ENCODE measurements at places on chromosomes 7 and 10.

GRCh38 chr10:120744040-120744439 is 107.1 kb upstream of the WDR11 start:
- DNase-seq: no peak

DNA sequence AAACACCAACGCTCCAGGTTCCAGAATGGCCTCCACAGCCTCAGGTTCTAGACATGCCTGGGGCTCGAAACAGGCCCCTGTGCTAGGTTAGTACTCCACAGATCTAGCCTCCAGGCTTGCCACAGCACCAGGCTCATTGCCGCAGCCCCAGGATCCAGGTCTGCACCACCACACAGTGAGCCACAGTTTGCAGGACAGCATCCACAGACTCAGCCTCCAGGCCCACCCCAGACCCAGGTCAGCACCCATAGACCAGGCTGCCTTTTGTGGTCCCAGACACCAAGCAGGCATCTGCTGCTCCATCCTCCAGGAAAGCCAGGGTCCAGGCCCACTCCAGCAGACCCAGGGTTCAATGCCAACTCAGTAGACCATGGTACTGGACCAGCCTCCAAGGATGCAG is 132.3 kb upstream of the VSTM2A start:
- no peak for DNase-seq

DNA sequence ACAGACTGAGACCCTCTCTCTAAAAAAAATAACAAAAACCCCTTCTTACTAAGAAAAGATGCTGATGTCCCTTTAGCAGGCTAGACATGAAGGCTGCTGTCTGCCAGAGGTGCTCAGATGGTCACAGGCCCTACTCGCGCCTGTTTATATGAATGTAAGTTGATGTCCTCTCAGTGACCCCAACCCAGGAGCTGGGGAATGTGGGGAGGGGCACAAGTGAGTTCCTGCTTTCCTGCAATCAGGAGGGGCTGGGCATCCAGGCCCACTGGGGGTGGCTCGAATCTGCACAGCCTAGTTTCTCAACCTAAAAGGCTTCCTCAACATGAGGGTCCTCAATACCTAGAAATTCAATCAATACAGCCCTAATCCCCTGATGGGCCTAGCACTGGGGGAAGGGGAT is 12.1 kb upstream of the SLC29A3 start:
- no peak for DNase-seq

- no peak for DNase-seq
Measured at GRCh38 chr10:77630507-77630848, 7.1 kb downstream of the KCNMA1 start.

DNA sequence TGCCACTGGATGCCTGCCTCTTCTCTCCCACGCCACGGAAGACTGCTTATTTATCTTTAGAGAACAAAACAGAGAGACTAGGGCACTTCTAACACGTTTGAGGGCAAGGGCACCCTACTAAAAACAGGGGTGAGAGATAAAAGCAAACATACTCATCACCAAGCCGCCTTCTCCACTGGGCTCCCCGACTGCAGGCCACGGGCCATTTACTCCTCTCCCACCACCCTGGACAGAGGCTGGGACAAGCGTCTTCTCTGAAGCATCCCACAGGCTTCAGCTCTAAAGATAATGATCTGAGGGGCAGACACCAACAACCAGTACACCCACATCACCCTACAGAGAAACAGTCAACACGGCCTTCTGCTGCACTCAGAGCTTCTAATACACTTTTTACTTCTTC is 78.7 kb downstream of the CYTH3 start:
- DNase-seq: no peak

DNA sequence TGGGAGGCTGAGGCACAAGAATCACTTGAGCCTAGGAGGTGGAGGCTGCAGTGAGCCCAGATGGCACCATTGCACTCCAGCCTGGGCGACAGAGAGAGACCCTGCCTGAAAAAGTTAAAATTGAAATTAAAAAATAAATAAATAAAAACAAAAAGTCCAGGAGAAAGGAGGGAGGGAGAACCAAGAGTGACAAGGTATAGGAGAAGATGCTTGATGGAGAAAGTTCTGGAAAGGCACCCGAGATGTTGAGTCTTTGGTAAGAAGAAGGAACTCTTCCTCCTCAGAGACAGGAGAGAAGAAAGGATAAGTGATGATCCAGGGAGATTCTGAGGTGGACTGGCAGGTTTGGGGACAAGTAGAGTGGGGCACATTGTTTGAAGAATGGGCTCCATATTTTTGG is 17.4 kb upstream of the LBX1 start:
- no peak for DNase-seq

GRCh38 chr7:102193806-102194205 is 92.9 kb upstream of the SH2B2 start:
- DNase-seq: peak; percentile 20

- DNase-seq: peak; percentile 43
Measured at GRCh38 chr10:3265088-3265487, 92.5 kb upstream of the PITRM1 start.

DNA sequence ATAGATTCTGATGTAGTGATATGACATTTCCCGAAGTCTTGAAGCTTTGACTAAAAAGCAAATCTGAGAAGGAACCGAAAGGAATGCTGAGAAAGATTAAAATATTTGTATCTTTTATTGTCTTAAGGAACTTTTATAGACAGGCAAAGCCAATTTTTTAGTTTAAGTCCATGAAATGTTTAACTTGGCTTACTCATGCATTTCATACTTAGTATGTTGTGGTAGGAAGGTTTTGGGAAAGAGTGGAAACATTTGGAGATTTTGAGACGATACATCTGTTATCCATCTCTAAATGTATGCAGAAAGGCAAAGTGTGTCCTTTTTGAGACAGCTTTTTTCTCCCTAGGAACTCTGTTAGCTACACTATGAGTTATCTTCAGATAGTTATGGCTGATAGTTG is 10.1 kb downstream of the TBC1D12 start:
- no peak for DNase-seq

DNA sequence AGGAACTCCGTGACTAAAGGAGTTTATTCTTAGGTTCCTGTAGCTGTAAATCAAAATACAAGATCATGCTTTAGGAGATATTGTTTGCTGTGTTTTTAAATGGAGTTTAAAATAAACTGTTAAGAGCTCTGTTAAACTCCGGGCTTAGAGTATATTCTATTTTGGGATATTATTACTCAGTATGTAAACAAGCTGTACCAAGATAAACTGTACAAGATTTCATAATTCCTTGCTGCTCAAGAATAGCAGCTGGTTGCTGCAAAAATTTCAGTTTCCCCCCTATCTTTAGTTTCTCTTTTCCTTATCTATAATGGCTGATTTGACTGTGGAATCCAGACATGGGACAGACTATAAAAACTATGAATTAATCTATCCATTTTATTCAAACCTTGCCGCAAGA is 215.7 kb downstream of the HTR7 start:
- peak; percentile 67 for DNase-seq

GRCh38 chr10:27454837-27455236 is 49.3 kb upstream of the RAB18 start:
- no peak for DNase-seq

DNA sequence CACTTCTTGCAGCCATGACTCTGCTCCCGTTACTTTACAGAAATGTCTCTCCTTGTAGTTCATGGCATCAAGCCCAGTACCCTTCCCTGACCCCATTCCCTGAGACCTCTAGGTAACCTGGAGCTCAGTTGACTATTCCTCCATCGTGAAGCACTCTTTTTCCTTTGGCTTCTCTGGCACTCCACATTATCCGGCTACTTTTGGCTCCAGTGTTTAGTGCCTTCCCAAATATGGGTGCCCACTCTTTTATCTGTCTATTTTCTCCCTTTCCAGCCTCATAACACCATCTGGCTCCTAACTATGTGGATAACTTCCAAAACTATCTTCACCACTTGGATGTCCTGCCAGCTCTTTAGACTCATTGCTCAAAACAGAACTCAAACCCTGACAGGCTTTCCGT is 744.7 kb upstream of the GALNT17 start:
- no peak for DNase-seq

Data from brain microvascular endothelial cell (primary cell).